ENCODE measurements at places on chromosomes 4 and X.

- no peak for DNase-seq
Observed at GRCh38 chr4:56630876-56631666, 50.0 kb downstream of the HOPX start.

DNA sequence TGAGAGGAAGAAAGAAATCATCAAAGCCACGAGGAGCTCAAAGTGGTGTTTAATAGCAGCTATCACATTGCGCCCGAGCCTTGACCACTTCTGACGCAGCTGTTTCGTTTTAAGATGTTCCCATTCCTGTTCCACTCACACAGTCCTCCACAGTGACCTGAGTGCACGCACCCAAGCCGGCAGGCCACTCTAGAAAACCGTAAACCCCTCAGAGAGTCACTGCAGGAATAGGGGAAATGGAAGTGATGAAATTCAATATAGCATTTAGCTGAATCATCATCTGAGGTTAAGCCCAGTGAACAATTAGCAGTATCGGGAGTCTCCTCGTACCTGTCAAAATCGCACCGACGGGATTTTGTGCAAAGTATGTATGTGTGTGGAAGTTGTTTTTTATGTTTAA is 17.9 kb upstream of the HAND2 start:
- DNase-seq = no peak

DNA sequence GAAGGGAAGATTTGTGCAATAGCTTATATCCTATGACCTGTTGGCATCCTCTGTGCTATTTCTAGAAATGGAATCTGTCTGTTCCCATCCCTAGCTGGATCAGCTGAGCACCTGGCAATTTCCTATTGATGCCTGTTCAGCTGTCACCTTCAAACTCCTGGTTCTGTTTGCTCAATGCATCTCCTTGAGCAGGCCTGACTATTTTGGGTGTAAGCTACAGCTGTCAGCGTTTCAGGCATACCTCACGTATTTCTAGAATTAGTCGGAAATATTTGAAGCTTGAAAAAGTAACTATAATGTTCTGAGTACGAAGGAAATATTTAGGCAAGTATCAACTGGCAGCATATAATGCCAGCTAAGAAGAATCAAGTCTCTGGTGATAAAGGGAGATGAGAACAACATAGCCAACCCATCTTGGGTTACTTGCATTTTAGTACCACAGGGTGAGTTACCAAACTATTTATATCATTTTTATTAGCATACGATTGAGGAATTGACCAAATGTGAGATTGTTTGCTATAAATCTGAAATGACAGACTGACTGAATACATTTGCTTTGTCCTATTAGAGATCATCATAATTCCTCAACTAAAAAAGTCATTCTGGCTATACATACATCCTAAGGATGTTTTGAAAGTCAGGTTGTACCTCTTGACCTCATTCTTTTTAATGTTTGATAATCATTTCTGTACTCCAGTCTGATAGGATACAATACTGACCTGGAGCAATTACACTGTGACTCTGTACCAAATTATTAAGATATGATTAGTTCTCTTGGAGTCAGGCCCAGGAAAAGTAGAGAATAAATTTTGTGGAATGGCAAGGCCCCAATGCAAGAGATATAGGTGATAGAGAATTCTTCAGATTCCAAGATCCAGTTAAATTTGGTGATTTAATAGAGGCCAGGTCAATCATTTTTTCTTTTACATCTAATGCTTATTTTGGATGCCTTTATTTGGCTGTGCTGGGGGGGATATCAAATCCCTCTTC is 36.4 kb upstream of the PLAC1 start:
- no peak for DNase-seq

- no peak for DNase-seq
Observed at GRCh38 chr4:73103799-73104503, 34.4 kb upstream of the COX18 start.

DNA sequence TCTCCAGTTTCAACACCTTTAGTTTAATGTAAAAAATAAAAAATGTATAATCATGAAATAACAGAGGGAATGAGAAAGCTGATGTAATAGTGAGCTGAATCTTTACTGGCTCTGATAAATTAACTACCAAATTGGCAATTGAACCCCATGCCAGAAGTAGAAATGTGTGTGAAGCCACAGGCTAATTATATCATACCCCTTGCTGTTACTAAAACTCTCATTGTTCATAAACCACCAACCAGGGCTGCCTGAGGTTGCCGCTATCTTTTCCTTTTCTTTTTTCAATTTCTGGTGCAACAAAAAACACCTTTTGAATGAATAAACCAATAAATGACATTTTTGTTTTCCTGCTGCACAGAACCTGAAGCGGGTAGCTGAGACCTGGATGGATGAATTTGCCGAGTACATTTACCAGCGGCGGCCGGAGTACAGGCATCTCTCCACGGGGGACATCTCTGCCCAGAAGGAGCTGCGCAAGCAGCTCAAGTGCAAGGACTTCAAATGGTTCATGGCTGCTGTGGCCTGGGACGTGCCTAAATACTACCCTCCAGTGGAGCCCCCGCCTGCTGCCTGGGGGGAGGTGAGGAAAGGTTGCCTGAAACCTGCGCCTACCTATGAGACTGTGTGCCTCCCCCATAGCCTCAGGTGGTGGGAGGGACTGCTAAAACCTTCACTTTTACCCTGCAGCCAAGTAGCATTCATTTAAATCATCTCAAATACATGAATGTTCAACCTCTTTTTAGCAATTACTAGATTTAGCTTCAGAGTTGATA is 216.7 kb upstream of the GALNT7 start:
- no peak for DNase-seq

DNA sequence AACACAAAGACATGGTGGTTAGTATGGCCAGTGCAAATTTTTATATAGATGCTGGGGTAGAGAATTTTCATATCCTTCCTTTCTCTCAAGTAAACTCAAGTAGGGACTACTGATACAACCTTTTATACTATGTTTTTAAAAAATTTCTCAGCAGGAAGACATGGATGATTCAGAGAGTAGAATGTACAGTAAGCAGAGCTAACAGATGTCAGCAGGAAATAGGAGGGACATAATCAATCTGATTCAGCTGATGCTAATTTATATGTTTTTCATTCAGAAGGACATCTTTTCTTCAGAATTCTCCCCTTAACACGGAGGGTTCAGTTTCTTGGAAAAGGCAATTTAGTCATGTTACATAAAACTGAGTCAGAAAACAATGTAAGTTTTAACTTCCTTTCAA is 95.4 kb downstream of the GRIA2 start:
- DNase-seq = no peak

DNA sequence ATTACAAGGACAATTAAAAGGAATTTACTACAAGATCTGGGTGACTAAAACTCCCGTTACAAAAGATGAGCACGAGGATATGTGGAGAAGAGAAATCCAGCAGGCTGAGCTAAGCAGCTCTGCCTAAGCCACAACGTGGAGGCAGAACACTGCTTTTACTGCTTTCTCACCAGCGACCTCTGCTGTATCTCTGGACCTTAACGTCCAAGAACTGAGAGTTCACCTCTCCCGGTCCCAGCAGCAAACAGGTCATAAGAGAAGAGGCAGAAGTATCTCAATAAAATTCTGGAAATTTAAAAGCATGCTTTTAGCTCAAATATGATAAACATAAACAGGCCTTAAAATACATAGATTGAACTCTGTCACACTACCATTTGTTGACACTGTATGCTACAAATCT is 81.0 kb downstream of the ADGRA3 start:
- DNase-seq = no peak

DNA sequence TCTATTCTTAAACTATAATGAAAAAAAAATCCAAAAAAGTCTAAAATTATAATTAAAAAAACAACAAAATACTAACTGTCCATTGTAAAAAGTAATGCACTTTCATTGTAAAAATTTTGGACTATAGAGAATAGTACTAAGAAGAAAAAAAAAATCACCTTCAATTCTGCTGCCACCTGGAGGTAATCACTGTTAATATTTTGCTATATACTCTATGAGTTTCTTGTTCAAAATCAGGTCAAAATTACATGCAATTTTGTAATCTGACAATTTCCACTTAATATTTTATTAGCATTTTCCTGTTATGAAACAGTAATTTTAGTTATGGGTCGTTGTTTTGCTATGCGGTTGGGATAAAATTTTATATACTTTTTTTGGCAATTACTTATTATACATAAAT is 62.0 kb downstream of the HTT start:
- no peak for DNase-seq

DNA sequence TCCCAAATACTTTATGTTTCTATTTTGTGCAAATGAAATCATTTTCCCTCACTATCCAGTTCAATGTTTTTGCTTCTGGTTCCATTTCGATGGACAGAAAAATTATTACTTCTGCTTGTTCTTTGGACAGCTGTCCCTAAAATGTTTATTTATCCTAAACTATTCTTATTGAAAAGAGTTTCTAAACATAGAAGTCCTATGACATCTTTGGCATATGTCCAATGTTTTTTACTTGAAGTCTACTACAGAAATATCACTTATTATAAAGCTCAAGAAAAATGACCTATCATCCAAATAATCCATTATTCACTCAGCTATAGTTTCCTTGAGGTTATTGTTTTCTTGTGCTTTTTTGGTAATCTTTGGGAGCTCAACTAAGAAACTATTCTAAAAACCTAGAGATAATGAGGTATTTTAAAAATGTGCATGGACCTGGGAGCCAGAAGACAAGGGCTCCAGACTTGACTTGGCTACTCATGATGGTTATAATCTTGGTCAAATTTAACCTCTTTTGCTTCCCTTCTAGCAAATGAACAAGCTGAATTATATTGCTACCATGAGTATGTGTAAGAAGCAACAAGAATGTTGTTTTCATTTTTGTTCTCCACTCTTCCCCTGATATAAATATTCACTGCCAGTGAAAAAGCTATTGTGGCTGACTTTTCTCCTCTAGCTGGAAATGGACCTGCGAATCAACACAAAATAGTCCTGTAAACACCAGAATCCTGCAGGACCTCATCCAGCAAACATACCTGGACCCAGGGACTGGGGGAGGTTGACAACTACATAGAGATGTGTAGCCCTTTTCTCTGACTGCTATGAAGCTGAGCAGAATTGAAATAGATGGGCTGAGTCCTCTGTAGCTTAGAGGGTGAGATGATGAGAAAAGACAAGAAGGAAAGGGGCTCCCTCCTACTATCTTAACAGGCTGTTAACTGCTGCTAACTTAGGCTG is 137.4 kb downstream of the FRYL start:
- no peak for DNase-seq

GRCh38 chr4:79425586-79425985 is 17.6 kb upstream of the GK2 start:
- DNase-seq = no peak

- no peak for DNase-seq
Observed at GRCh38 chr4:89422441-89422990, 114.9 kb upstream of the GPRIN3 start.

DNA sequence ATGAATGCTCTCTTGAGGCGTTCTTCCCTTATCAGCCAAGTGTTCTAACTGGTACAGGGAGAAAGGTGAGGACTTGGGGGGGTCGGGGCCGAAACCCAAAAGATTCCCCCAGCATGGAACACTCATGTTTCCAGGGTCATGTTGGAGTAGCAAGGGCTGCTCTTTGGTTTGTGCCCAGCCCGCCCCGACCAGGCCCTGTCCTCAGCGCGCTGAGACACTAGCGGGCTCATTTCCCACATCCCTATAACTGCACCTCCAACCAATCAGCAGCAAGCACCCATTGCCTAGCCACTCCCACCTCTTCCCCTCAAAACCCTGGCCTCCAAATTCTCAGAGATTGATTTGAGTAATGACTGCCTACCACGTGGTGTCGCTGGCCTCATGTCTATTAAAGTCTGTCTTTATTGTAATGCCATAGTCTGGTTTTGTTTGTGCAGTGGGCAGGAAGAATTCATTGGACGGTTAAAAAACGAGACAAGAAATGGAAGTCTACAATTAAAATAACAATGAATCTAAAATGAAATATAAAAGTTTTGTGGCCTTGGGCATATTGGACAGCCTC is 1928.4 kb downstream of the STIM2 start:
- DNase-seq = no peak

- DNase-seq = no peak
Observed at GRCh38 chr4:86895692-86896488, 3.7 kb upstream of the C4orf36 start.

- no peak for DNase-seq
Observed at GRCh38 chr4:173398220-173398619, 696 bp downstream of the SCRG1 start.

- no peak for DNase-seq
Observed at GRCh38 chrX:71400710-71401109, 34.6 kb downstream of the TAF1 start.

GRCh38 chrX:52424656-52425055 is 55.8 kb downstream of the XAGE2 start:
- DNase-seq = no peak

DNA sequence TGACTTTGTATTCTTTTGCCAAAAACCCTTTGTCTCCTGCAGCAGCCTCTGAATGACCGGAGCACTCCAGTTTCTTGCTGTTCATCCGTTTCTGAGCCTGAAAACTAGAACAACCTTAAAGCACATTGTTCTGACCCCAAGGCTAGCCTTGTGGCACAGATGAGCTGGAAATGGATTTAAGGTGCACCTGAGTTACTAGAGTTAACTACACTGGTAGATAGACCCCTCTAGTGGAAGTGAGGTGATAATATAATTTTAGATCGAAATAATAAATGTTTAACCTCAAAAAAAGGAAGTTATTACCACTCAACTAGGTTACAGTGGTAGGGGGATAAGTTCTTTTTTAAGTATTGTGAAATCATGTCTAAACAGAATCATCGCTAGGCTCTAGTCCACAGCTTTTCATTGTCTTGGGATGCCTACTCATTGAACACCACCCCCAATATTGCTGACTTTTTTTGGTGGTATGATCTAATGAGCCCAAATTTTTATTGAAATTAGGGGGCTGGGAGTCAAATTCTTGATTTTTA is 2.7 kb downstream of the PLS3 start:
- DNase-seq = no peak

DNA sequence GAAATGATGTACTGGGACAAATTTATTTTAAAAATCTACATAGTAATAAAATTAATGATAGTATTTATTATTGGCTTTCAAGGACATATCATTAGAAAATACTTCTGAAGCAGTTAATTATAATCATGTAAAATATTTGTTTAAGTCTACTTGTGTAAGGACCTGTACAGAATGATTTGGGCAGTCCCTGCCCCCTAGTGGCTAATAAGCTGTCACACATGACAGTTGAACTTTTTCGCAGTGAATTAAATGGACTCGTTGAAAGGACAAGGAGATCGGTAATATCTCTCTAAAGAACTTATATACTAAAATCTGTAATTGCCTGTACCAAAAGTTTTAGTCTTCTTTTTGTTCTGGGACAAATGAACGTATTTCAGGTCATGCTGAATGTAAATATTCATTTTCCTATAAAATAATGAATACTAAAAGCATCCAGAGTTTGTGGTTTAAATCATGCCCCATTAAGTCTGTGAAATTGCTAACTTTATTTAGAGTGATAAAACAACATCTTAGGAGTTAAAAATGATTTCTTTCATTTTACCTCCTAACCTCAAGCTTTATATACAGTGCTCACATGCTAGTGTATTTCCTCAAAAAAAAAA is 13.6 kb downstream of the EXOC1 start:
- DNase-seq = no peak
